ENCODE measurements at places on chromosomes 5 and 9.

DNA sequence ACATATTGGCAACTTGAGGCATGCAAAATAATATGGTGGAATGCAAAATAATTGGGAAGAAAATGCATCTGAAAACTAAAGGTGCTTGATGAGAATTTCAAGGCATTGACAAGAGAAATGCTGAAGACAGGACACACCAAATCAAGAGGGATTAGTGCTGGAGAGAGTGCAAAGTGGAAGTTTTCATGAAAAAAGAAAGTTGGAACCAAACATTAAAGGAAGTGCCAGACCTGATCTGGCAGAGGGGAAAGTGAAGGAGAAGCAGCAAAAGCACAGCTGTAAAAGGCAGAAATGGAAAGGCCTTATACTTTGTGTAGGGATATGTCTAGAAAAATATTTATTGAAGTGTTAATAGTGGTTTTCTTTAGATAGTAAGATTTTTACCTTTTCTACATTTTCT is 35.3 kb upstream of the FYB1 start:
- DNase-seq = no peak

- no peak for DNase-seq
These were observed 120.3 kb downstream of the SYK start for GRCh38 chr9:90921969-90922368.

DNA sequence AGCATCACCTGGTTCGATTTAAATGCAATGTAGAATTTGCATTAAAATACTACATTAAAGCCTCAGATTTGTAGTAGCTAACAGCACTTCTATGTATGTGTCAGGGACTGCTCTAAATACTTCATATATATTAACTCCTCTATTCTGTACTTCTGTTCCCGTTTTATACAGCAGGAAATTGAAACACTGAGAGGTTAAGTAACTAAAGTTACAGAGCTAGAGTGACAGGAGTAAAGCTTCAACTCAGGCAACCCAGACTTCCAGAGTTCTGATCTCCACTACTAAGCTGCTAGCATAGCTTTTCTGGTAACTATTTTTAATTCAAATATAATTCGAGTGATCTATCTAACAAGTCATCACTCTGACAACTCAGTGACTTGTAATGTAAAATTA is 619 bp upstream of the APC start:
- DNase-seq = no peak

GRCh38 chr9:17065062-17065461 is 69.8 kb upstream of the CNTLN start:
- DNase-seq = no peak

DNA sequence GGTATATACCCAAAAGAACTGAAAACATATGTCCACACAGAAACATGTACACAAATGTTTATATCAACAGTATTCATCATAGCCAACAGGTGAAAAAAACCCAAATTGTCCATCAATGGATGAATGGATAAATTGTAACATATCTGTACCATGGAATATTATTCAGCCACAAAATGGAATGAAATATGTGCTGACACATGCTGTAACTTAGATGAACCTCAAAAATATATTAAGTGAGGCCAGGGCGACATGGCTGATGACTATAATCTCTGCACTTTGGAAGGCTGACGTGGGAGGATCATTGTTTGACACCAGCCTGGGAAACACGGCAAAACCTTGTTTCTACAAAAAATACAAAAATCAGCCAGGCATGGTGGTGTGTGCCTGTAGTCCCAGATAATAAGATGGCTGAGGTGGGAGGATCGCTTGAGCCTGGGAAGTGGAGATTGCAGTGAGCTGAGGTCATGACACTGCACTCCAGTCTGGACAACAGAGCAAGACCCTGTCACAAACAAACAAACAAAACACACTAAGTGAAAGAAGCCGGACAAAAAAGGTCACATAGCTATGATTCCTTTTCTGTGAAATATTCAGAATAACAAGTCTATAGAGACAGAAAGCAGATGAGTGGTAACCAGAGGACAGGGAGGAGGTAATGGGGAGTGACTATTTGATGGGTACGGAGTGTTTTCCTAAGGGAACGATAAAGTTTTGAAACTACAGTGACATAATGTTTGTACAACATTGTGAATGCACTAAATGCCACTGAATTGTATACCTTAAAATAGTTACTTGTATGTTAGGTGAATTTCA is 11.4 kb downstream of the KYAT1 start:
- DNase-seq = no peak

GRCh38 chr5:144189800-144190429 is 19.2 kb downstream of the KCTD16 start:
- DNase-seq = peak; percentile 82

- no peak for DNase-seq
These were observed 15.4 kb downstream of the CCDC69 start for GRCh38 chr5:151208481-151208914.

GRCh38 chr5:171820561-171820960 is 34.9 kb downstream of the SMIM23 start:
- no peak for DNase-seq

DNA sequence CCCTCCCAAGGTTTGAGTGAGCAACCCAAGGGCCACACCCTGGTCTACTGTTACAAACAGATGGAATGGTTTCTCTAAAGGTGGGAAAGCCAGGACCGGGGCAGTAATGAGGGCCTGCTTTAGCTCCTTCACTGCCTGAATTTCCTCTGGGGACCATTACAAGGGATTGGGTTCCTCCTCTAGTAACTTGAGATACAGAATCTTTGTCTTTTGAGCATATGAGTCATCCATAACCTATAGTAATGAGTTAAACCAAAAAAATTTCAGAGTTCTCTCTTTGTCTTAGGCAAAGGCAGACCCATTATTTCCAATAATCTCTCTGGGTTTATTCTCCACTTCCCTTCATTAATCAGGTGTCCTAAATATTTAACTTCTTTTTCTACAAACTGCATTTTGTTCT is 618.8 kb downstream of the HINT1 start:
- DNase-seq = peak; percentile 52

- no peak for DNase-seq
These were observed 94.3 kb downstream of the TMEM167A start for GRCh38 chr5:82982846-82983245.

DNA sequence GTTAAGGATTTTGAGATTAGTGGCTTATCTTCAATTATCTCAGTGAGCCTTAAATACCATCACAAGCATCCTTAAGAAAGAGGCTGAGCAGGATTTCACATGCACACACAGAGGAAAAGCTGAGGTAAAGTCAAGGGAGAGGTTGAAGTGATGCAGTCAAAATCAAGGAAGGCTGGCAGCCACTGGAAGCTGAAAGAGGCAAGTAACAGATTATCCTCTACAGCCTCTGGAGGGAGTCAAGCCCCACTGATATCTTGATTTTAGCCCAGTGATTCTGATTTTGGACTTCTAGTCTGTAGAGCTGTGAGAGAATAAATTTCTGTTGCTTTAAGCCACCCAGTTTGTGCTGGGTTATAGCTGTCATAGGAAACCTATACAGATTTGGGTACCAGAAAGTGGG is 80.1 kb downstream of the ANKRD31 start:
- DNase-seq = no peak

DNA sequence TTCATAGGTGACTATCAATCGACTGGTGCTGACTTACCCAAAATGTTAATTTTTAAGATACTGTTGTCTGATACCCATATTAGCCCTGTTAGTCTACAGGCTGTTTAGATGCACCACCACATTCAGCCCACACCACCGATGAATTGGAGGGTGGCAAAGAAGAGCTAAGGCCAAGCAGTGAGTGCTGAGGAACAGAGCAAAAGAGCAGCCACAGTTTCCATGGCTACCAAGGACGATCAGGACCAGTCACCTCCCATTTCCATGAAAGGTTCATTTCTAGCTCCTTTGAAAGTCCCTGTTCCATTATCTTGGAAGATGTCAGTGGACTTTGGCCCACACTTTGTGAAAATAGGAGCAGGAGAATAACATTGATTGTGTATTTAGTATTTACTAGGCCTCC is 362.9 kb downstream of the TRIM32 start:
- DNase-seq = no peak

GRCh38 chr5:170330568-170331054 is 33.0 kb upstream of the LCP2 start:
- no peak for DNase-seq

- DNase-seq = peak; percentile 52
These were observed 8.6 kb downstream of the SPINK1 start for GRCh38 chr5:147822686-147823491.

GRCh38 chr5:175104677-175105076 is 339.3 kb downstream of the DRD1 start:
- no peak for DNase-seq

DNA sequence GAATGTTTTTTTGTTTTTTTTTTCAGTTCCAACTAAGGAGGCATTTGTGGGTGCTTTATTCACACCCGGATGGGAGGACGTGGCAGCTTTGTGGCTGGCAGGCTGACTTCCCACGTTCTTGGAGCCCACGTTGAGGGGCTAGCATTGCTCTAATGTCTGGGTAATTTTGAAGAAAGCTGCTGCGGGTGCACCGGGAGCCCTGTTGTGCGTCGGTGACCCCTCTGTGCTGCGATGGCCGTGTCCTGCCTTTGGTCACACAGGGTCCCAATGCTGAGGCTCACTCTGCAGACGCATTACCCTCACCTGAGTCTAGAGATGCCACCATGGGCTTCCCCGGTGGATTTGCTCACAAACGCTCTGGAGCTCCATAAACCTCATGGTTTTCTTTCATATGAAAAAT is 34.2 kb downstream of the NDUFS6 start:
- no peak for DNase-seq

- DNase-seq = peak; percentile 74
These were observed 380.1 kb upstream of the TUSC1 start for GRCh38 chr9:26058111-26058895.

- DNase-seq = no peak
These were observed 16.5 kb upstream of the CXXC5 start for GRCh38 chr5:139631520-139632165.

DNA sequence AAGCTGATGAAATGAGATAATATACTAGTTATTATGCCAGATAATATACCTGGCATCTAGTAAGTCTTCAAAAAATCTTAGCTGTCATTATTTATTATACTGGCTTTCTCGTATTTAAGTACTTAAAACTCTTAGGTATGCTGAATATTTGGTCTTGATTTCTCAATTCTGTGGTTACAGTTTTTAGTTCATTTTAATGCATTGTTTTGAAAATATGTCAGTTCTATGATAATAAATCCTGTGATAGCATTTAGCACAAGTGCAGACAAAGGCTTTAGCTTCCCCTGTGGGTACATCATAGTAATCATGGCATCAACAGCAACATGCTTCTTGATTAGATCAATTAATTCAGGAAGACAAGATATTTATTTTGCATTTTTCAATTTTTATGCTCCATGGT is 133.0 kb downstream of the SMC2 start:
- DNase-seq = peak; percentile 32

GRCh38 chr5:169695919-169696490 is 58.9 kb downstream of the DOCK2 start:
- peak; percentile 100 for DNase-seq

DNA sequence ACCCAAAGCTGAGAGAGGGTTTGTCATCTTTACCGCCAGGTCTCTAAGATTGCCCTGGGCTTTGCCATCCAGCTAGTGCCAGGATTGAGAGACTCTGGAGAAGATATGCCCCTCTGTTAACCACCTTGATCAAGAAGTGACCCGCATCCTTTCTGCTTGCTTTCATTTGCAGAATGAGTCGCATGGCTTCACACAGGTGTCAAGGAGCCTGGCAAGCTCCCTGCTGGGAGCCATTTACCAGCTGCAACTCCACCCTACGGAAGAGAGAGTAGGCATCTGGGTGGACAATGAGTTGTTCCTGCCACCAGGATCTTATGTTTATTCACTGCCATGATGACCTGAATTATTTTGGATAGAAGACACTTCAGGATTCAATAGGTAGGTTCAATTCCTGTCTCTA is 43.0 kb downstream of the HSD17B3 start:
- no peak for DNase-seq

- DNase-seq = no peak
These were observed 60.0 kb downstream of the ERAP1 start for GRCh38 chr5:96747720-96748119.

- no peak for DNase-seq
These were observed 22.8 kb upstream of the GRPEL2 start for GRCh38 chr5:149322518-149322917.

- DNase-seq = peak; percentile 99
These were observed 41.5 kb downstream of the SH3PXD2B start for GRCh38 chr5:172412724-172413286.

DNA sequence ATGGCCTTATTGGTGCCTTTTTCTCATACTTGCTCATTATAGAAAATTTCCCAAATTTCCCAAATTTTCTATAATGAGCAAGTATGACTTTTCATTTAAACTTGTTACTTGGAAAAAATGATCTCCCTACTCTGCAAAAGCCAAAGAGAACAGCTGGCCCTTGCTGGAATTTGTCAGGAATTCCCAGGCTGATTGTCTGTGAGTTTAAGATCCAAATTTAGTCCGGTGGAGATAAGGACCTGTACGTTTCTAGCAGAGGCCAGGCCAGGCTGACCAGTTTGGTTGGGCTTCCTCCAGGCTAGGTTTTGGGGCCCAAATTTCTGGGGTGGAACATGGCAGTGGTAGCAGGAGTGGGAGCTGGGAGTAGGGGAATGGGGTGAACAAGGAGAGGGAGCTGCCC is 51.9 kb downstream of the NEURL1B start:
- DNase-seq = no peak

GRCh38 chr9:88143179-88143578 is 4.9 kb upstream of the SPATA31C2 start:
- no peak for DNase-seq

DNA sequence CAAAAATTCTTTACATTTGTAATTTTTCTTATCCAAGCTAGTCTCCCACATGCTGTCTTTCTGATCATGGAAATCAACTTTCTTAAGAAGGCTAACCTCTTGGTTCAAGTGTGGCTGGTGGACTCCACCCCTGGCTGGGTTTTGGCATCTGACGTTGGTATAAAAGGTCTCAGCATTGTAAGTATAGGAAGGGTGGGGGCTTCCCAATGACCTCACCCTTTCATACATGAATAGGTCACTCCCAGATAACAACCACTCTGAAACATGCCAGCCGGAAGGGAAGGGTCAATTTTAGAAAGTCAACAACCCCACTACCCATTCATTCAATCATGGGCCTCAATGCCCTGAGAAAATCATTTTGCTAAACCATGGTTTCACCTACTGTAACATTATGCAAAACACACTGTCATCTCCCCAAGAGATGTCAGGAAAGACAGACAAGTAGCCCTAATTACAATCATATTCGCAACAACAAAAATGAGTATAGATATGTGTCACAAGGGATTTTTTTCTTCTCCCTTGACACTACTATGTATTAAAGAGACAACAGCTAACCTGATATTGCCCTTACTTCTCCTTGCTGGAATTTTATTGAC is 31.9 kb upstream of the PCSK5 start:
- no peak for DNase-seq

DNA sequence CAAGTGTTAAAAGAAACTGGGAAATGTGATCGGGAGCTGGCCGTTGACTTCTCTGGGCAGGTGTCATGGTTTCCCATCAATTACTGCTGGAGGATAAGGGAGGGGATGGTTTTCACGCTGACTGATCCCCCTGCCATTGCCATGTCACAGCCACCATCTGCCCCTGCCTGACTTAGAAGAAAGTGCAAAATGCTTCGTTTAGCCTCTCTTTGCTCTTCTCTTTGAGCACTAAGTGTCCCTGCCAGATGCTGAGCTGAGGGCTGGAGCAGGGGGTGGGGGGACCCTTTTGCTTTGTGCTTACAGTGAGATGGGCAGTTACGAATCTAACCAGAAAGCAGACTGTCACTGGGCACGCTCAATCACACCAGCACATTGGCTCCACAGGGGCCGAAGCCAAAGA is 138.4 kb upstream of the ALDH1B1 start:
- DNase-seq = no peak

GRCh38 chr9:35436933-35437332 is 53.0 kb upstream of the RUSC2 start:
- DNase-seq = no peak

Data from fibroblast of skin of right quadriceps (primary cell).